Astrocyte of the cerebellum (primary cell): ENCODE measurements at places on chromosomes 12 and 14.
A peak's percentile ranks its signal among the peaks of the same experiment; 100 is the strongest.

- DNase-seq: no peak
These were observed 6.3 kb upstream of the EVL start for GRCh38 chr14:100058777-100059437.

DNA sequence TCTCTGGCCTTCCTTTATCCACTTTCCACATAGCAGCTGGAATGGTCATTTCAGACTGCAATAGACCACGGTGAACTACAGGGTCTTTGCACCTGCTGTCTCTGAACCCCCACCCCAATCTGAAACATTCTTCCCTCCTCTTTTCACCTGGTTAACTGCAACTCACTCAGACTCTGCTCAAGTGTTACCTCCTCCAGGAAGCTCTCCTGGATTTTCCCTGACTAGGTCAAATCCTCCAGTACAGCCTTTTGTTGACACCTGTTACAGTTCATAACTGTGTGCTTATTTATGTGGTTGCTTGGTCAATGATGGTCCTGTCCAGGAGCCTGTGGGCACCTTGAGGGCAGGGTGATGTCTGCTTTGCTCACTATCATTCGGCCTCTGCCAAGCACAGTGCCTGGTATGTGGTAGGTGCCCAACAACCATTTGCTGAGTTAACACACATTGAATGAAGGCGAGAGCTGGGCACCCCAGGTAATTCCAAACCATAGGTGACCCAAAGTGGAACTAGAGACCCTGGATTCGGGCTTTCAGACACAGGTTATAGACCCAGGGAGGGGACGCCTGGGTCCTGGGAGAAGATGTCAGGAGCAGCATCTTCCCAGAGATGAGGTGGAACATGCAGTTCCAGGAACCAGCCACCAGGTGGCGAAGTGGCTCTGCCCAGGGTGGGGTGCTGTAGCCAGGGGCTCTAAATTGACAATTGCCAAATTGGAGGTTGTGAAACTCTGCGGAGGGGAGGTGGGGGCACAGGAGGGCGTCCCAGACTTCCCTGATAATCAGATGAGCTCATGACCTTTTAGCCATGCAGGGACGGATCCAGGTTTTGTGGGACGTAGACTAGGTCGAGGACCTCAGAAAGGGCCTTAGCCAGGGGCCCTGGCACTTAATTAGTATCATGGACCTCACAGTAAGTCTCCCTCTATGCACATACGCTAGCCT, 28.1 kb downstream of the TRPV4 start:
- DNase-seq: peak; percentile 16

DNA sequence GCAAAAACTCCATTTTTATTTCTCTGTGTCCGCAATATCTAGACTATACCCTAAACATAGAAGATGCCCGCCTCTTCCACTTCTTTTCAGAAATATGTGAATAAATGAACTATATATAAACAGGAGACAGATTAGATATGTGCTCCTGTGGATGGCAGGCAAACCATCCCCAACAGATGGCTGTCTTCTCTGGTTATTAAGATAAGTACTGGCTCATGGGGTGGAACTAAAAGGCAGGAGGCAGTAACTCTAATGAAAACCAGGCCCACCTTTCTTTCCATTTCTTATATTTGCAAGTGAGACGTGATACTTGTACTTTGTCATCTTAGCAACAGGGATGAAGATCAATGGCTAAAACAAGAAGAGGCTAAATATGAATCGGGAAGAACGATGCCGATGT, 20.2 kb downstream of the E2F7 start:
- DNase-seq: no peak

DNA sequence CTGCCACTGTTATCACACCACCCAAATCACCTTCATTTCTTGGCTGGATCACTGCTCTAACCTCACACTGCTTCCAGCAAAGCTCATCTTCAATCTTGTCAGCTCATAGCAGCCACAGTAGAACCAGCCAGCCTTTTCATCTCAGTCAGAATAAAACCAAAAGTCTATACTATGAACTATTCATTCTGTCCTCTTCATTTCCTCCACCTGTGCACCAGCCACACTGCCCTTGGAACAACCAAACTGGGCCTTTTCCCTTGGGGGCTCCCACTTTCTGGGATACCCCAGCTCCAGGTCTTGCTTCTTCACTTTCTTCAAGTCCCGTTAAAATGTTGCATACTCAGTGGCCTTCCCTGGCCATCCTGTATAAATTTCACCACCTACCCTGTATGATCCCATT, 234.4 kb upstream of the DAAM1 start:
- no peak for DNase-seq

- no peak for DNase-seq
These were observed 27.8 kb upstream of the FAM222A start for GRCh38 chr12:109685574-109686447.

- DNase-seq: peak; percentile 49
These were observed 33.0 kb downstream of the UBR7 start for GRCh38 chr14:93239869-93240677.

GRCh38 chr14:22610931-22611330, 12.8 kb downstream of the ABHD4 start:
- no peak for DNase-seq

DNA sequence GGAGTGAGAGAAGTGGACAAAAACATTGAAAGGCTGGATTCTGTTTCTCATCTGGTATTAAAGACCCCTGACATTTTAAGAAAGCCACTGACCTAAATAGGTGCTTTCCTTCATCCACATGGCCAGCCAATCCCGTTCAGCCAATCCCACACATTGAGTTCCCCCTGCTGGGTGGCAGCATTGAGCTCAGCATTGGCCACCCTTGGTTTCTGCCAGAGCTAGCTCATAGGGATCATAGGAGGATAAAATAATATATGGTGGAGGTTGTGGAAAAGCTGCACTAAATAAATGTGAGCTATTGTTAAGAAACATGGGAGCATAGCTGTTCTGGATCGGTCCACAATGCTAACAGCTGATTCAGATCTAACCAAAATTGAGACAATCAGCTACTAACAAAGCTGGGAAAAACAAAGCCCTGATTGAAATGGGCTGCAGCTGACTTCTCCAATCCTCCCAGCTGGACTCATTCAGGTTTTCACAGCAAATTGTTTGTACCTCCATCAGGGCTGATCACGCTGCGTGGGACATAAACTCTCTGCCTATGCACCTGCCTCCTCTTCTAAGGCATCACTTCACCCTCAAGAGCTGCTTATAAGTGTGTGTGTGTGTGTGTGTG, 256.5 kb downstream of the EMP1 start:
- no peak for DNase-seq

GRCh38 chr12:48788854-48789775, at the start of gene ADCY6:
Gene ADCY6 (minus strand): TSS chr12:48789089. CDS start chr12:48783434, 5,655 bp downstream.
- DNase-seq: peak; percentile 31
